ENCODE measurements at places on chromosomes 6 and 20.

DNA sequence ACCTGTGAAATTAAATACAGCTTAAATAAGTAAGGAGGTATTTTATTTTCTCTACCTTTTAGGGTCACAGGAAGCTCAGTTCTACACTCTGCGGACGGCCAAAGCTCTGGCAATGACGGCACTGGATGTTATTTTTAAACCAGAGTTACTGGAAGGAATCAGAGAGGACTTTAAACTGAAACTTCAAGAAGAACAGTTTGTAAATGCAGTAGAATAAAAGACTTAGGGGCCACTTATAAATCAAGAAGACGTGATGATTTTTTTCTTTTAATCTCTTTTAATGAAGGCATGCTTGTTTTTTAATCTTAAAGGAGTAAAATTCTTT, 16.2 kb downstream of the PM20D2 start:
- DNase-seq: no peak

GRCh38 chr6:37007340-37008043, 2.0 kb downstream of the FGD2 start:
- peak; percentile 69 for DNase-seq

DNA sequence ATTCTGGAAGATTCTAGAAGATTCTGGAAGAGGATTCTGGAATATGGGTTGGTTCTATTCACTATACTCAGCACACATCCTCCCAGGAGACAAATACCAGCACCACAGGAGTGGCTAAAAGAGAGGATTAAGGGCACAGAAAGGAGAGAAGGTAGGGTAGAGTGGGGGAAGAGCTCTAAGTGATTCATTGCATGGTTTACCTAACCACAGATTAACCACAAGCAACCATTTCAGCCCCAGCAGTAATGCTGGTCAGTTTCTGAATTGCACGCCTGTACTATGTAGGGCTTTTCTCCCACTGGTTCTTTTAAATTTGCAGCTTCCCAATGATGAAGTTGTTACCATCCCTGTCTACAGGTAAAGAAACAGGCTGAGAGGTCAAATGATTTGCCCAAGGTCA, 192.7 kb upstream of the PMEPA1 start:
- no peak for DNase-seq

DNA sequence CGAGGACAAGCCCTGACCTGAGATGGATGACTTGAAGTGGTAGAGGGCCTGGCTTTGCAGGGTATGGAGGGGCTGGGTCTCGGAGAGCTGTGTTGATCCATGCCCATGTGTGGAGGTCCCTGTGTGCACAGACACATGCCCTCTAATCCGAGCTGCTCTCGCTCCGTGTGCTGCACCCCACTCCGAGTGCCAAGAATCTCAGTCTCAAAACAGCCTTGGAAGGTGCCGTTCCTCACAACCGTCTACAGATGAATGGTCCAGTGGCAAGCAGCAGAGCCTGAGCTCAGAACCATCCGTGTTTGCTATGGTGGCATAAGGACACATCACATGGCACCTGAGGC, 92.4 kb downstream of the RAMACL start:
- no peak for DNase-seq

DNA sequence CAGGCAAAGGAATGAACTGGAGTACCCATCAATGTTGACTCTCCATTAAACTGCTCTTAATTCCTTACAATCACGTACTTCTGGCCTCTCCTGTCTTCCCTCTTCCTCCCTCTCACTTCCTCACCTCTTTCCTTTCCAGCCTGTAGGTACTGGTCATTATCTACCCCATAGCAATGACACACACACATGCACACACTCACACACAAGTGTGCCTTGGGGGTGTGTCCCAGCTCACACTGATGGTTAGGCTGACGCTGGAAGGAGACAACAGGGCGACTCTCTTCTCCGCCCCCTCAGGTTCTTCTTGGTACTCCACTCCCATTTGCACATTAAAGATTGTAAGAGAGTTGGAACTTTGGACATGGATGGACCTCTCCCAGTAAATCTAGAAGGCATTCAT, 14.0 kb upstream of the SERPINB9 start:
- DNase-seq: no peak

DNA sequence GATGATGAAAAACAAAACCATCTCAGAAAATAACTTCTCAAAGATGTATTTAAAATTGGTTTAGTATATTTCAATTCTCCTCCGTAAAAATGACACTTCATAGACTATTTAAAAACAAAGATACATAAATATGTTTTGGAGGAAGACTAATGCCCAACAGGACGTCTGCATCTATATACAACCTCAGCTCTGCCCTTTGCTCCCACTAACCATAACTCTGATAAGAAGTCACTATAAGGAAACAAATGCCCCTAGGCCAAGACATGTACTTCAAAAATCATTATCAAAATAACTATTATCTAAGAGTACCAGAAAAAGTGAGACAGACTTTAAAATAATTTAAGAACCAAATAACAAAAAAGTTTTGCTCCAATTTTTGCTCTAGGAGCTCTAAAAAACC, 23.4 kb downstream of the PLAGL1 start:
- DNase-seq: no peak

GRCh38 chr6:168530653-168531071, 89.7 kb downstream of the SMOC2 start:
- no peak for DNase-seq

- no peak for DNase-seq
Measured at GRCh38 chr6:69758214-69758613, 38.6 kb downstream of the LMBRD1 start.

DNA sequence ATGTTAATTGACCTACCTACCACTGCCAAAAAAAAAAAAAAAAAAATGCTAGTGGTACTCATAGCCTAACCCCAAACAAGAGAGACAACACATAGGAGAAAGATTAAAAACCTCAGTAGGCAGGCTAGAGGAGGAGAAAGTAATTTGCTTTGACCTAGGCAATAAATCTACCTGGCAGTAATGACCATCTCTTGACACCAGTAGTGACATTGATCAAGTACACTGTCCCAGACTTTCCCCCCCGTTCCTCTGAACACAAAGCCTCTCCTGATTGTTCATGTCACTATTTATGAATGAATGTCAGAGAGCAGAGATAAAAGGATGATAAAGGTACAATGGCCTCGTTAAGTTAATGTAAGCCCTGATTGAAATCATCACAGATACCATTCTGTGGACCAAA, 746.8 kb downstream of the CBLN4 start:
- no peak for DNase-seq

DNA sequence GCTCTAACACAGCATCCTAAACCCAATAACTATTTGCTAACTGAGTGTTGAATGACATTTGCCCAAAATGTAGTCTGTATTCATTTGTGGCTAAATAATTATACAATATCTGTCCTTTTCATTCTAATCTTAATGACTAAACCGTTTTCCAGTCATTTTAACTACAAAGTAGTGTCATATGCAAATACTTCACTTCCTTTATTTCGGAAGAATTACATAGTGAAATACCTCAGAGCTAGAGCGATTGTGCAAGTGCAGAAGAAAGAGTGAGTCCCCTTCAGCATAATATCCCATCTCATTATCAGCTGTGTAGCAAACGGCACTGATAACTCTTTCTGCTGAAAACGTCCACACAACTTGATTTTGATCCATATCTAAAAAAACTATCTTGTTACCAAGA, 66.2 kb downstream of the ROS1 start:
- DNase-seq: no peak

DNA sequence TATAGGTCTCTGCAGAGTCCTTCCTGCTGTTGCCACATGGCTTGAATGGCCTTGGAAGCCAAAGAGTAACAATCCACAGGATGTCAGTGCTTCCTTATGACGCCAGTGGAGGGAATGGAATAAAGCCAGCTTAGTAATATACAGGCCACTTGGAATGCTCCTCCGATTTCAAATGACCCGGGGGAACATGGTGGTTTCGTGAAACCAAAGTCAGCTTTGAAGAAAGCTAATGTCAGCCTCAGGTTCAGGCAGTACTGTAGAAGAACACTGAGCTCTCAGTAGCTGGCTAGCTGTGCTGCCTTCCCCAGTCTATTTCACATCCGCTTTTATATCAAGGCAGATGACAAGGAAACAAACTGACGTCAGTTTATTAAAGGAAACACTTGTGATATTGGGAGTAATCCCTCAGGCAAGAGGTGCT, 189.1 kb downstream of the DTNBP1 start:
- DNase-seq: no peak

GRCh38 chr6:90449311-90449710, 137.6 kb downstream of the MAP3K7 start:
- DNase-seq: no peak

GRCh38 chr6:84258866-84259265, 31.4 kb upstream of the CEP162 start:
- no peak for DNase-seq

DNA sequence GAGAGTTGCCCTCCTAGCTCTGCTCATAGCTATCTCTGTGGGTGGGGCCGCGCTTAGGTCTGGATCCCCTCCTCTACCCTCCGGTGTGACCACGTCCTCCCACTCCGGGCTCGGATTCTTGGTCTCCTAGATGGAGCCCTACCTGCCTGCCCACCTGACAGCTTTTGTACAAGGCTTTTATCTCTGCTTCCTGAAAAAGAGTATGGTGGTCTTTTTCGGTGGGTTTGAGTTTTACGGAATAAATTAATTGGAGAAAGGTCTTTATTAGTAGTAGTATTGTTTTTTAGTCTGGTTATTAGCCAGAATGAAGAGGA, 773 bp downstream of the SMAP1 start:
- DNase-seq: no peak

DNA sequence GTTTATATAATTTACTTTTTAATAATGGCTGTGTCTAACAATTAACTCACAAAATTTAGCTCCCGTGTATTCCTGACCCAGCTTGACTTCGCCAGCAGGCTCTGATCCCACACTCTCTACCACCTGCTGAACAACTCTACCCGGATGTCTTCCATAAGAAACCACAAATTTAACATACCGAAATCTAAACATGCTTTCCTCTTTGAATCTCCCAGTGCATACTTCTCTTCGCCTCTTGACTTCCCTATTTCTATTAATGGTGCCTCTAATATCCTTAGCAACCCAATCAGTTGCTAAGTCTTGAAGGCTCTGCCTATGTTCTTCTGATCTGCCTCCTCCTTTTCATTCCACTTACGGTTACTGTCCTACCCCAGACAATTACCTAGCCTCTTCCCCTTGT, 4.6 kb upstream of the MYB start:
- DNase-seq: peak; percentile 36

- no peak for DNase-seq
Measured at GRCh38 chr20:7500231-7500663, 440.0 kb downstream of the HAO1 start.

DNA sequence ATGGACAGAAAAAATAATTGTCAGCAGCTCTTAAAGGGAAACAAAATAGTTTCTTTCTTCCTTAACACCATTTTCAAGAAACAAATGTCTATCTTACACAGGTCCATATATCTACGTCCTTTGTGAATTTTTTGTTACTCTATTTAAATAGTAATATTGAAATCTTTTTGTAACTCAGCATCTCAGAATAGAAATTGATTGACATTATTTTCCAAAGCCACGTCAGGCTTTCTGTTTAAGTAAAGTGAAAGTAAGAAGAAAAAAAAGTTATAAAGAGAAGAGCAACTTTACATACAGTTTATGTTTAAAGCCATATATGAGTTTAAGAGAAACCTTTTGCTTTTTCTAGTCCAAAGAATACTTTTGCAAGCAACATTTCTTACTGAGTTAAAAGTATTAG, 402.9 kb upstream of the SOX4 start:
- no peak for DNase-seq

GRCh38 chr20:7930343-7930742, 9.9 kb downstream of the HAO1 start:
- no peak for DNase-seq

DNA sequence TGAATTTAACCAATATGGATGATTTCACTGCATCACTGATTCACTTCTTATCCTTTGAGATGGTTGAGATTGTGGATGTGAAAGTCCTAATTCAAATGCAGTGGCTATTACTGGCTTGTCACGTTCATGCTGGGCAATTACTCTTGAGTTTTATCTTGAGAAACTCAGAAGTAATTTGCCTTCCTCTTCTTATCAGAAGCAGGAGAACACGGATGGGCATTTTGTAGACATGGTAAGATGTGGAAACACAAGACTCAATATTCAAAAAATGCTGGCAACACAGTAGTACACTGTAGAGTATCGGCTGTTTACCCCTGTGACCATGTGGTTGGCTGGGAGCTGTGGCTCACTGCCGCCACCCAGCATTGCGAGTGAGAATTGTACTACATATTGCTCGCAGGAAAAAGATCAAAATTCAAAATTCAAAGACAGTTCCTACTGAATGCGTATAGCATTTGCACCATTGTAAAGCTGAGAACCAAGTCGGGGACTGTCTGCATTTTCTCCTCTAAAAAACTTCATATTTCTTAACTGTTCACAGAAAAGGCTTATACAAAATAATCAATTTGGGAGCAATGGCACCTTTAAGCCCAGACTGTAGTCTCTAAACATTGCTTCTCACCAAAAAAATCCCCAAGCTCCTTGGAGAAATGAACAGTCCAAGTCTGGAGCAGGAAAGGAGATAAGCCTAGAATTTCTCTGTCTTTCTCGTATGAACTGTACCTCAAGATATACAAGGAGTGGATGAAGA, 61.9 kb upstream of the ELOVL5 start:
- DNase-seq: peak; percentile 80

GRCh38 chr6:5287205-5287965, 26.1 kb downstream of the FARS2 start:
- no peak for DNase-seq

GRCh38 chr6:166946125-166946524, 10.2 kb downstream of the RNASET2 start:
- no peak for DNase-seq

DNA sequence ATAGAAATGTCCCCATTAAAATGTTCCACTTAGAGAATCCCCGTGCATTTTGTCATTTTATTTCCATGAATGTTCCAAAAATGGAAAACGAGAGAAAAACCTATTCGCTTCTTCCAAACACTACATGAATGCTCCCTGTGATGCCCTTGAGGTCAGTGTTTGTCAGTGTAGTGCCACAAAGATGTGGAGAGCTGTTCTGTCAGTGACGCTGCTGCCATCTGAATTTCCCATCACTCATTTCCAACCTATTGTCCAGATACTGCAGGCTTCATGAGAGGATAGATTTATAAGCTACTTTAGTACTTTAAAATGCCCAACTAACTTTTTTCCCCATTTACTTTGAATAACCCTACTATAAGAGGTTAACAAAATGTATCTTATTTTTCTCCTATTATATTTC, 335.8 kb downstream of the CDKAL1 start:
- no peak for DNase-seq

GRCh38 chr6:1641343-1641885, 31.7 kb downstream of the FOXC1 start:
- DNase-seq: no peak

GRCh38 chr6:126761854-126762253, 356.6 kb upstream of the RSPO3 start:
- DNase-seq: no peak

GRCh38 chr6:154473324-154473723, 37.2 kb downstream of the CNKSR3 start:
- DNase-seq: no peak

GRCh38 chr20:62895539-62895938, 30.8 kb downstream of the DIDO1 start:
- DNase-seq: no peak

- DNase-seq: no peak
Measured at GRCh38 chr20:37723668-37724067, 29.8 kb downstream of the CTNNBL1 start.

DNA sequence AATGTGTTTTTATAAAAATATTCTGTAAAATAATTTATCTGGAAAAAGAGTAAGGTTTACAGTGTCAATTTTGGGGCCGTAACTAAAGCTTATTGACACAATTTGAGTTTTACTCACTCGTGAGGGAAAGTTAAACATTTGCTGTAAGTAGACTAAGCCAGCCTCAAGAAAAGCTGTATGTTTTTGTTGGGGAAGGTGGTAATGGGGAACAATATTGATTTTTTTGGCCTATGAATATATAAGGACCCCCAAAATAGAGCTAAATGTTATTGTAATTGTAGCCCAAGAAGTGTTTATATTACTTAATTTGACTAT, 1.4 kb downstream of the SENP6 start:
- DNase-seq: no peak

All from OCI-LY7 (cell line).